ENCODE measurements at places on chromosomes 11 and 22. TPM values are rescaled to one million over a fixed set of nuclear protein-coding genes. Genes with fewer than 3 reads are reported as not detected.

PHOX2A gene
- total RNA-seq, result not detected

XKR3 gene
- total RNA-seq, result not detected

OR10A6 gene
- 0.39 TPM for total RNA-seq

OR56A5 gene
- 0.64 TPM for total RNA-seq

SEC14L3 gene
- 0.34 TPM for total RNA-seq

CYP2R1 gene
- total RNA-seq, result 8.5 TPM

MRGPRG gene
- total RNA-seq, result 0.44 TPM

MCHR1 gene
- total RNA-seq, result 12.8 TPM

RAB36 gene
- total RNA-seq, result 5.7 TPM

TMEM86A gene
- 2.5 TPM for total RNA-seq

DEUP1 gene
- 1.00 TPM for total RNA-seq

Data from motor neuron (in vitro differentiated cells).